Muscle of leg (tissue), 16 donors: ENCODE measurements at places on chromosomes 16 and 17. TPM values are rescaled to one million over a fixed set of nuclear protein-coding genes. Genes with fewer than 3 reads are reported as not detected.

DNA sequence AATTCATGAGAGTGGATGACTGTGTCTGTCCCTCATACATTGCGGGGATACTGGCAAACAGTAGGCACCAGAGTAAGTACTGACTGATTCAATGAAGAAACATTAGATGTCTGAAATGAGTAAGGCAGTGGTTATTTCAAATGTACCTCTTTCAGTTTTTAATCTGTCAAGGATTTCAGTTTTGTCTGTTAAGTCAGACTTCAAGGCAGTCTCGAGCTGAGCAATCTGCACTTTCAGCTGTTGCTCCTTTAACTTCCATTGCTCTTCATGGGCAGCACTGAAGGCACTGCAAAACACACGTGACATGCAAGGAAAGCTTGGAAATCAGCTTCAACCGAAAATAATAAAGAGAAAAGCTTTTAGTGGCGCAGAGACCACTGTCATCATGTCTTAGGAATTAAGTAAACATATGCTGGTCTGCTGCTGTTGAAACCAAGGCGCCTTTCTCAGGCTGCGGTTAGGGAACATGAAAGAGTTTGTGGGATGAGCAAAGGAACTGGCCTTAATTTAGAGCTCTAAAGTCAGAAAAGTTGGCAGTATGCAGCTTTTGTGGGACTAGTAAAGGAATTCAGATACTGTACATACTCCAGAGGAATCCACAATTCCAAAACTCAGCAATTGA is 38.8 kb downstream of the RPGRIP1L start:
- peak; percentile 71 for DNase-seq

GRCh38 chr17:36048066-36048465 is 16.0 kb upstream of the CCL18 start:
- no peak for DNase-seq

DNA sequence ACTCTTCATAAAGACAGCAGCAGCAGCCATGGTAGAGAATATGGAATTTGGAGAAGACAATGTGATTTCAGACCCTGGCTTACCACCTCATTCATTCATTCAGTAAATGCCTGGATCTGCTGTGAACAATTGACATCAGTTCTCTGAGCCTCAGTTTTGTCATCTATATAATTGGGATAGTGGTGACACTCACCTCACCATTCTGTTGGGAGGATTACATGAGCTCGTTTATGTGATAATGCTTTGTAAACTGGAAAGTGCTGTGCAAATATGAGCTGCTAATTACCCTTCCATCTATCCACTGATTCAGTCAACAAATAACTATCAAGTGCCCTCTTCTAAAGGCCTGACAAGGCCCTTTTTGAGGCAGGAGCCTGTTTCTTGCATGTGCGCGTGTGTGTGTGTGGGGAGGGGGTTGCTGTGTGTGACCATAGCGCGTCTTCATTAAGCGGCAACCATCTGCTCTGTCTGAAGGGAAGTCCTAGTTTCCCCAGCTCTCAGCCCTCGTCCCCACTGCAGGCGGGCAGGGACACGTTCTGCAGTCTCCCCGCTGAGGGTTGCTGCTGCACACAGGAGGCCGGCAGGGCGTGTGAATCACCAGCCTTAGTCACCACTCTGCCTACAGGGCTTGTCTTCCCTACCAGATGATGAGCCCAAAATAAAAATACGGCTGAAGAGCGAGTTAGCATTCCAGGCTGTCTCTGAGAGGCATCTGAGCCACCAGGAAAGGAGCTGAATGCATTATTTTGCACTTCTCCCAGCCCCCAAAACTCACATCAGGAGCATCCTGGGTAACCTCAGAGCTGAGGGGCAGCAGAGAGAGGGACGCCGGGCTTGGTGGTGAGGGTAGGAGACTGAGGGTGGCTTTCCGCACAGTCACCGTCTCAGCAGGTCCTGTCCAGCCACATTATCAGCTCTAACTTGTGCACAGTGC is 19.9 kb downstream of the ARL4D start:
- peak; percentile 35 for DNase-seq

DNA sequence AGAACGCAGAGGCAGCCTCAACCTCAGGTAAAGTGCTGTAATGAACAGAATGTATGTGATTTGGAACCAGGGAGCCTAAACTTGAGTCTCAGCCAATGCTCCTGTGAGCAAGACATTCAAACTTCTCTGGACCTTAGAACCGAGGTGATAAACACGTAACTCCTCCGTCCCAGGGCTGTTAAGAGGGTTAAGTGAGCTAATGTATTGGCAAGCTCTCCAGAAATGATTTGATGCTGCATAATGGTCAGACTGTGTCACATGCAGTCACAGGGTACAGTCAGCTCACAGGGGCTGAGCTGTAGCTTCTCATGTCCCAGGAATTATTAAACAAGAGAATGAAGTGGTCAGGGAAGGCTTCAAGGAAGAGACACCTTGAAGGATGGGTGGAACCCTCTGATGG is 10.0 kb upstream of the SLC4A1 start:
- DNase-seq = no peak

DNA sequence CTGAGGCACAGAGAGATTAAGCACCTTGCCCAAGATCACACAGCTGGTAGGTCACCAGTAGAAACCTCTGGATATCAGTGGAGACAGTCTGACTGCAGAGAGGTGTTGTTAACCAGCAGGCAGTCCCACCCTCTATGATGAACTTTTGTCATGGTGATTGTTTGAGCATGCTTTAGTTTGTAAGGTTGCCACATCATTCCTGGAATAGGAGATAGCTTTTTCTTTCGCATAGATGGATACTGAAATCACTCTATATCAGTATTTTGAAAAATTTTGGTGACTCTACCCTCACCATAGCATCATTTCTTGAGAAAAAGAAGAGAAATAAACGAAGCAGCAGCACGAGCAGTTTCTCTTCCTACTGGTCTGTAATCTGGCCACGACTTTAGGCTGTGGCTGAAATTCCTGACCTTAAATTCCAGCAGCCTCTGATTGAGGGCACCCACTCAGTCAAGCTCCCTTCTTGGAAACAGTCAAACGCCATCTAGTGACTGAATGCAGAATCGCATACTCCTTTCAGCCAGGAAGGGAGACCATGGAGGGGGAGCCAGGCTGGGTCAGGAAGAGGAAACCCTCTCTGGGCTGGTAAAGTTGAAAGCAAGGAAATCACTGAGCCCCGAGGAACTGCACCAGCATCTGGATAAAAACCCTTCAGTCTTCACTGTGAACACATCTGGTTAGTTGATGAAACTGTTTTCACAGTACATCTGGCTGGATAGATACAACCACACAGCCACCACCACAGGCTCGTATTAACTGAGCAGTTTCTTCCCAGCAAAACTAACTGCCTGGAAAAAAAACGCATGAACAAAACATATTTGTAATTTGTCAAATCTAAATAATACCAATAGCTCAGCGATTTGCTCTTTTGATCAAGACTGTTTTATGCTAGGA is 108.5 kb upstream of the XYLT1 start:
- peak; percentile 86 for DNase-seq

- DNase-seq = no peak
These were observed 62.0 kb downstream of the IL21R start for GRCh38 chr16:27463741-27464591.

- no peak for DNase-seq
These were observed 64.5 kb downstream of the HS3ST3A1 start for GRCh38 chr17:13537167-13537731.

DNA sequence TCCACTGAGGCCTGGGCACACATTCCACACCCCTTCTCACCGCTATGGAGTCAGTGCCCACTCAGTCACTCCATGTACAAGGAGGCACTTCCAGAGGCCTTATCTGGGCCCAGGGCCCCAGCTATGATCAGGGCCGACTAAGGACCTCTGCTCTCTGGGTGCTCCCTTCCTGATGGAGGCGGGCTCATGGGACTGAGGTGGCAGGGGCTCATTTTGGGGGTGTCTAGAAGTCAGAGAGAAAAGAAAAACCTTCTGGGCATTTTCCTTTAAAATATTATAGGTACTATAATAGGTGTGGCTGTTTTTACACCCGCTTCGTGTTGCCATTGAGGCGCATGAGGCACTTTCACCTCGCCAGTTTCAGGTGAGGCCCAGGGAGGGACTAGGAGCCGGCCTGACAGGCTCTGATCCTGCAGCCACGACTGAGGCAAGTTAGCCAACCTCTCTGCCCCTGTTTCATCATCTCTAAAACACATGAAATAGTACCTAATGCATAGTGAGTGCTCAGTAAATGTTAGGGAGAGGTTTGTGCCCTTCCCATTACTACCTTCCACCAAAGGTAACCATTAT is 14.4 kb downstream of the B9D1 start:
- DNase-seq = no peak

- no peak for DNase-seq
These were observed 38.7 kb downstream of the TIMM22 start for GRCh38 chr17:1035546-1036170.

DNA sequence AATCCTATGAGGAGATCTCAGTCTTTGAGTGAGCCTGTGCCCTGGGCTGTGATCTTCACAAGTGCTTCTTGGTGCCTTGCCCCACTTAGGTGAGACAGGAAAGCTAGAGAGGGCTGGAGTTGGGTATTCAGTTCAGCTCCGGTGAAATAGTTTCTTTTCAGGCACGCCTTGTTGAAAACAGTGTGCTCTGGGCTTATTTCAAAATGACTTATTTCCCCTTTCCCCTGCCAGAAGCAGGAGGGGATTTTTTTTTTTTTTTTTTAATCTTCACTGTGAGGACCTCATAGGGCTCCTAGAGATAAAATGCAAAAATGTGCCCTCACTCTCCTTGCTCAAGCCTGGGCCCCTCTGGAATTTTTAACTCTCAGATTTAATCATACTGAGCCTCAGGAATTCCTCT is 27.2 kb downstream of the MOSMO start:
- no peak for DNase-seq

DNA sequence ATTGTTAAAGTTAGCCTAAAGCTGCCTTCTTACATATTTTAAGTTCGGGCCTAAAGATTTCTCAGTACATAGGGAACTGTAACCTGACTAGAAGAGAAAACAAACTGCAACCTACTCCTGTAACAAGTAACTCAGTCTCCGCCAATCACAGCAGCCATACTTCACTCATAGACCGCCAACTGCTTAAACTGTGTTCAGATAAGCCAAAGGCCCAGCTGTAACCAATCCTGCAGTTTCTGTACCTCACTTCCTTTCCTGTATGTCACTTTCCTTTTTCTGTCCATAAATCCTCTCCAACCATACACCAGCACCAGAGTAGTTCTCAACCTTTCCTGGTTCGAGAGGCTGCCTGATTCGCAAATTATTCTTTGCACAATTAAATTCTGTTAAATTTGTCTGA is 41.5 kb downstream of the GLG1 start:
- no peak for DNase-seq

GRCh38 chr17:61429274-61429673 is 22.9 kb upstream of the TBX4 start:
- no peak for DNase-seq

- no peak for DNase-seq
These were observed 248.0 kb upstream of the GSE1 start for GRCh38 chr16:85365120-85365519.

- DNase-seq = peak; percentile 75
These were observed 8.4 kb downstream of the PRR29 start for GRCh38 chr17:64006361-64007088.

DNA sequence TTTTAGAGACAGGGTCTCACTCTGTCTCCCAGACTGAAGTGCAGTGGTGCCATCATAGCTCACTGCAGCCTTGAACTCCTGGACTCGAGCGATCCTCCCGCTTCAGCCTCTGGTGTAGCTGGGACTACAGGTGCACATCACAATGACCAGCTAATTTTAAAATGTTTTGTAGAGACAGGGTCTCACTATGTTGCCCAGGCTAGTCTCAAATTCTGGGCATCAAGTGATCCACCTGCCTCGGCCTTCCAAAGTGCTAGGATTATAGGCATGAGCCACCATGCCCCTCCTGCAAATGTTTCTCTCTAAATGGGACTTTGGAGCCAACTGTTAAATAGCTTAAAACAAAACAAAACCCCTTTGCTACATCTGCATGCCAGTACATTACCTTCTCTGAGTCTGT is 82.2 kb upstream of the BRD7 start:
- DNase-seq = no peak

GRCh38 chr17:48930435-48930873 is 14.2 kb downstream of the SNF8 start:
- no peak for DNase-seq

GRCh38 chr16:29784901-29785500 is 5.5 kb upstream of the KIF22 start:
- DNase-seq = peak; percentile 63

DNA sequence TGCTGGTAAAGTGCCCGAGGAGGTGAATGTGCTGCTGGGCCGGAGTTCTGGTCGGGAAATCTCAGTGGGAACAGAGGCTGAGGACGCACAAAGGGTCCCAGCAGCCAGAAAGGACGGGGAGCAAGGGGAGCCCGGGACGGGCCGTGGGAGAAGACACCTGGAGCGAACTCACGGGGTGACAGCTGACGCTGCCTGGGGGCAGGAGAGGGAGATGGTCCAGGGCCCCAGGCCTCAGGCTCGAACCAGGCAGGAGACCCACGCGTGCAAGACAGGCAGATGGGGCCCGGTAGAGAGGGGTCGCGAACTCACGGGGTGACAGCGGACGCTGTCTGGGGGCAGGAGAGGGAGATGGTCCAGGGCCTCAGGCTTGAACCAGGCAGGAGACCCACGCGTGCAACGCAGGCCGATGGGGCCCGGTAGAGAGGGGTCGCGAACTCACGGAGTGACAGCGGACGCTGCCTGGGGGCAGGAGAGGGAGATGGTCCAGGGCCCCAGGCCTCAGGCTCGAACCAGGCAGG is 72.9 kb downstream of the METRNL start:
- no peak for DNase-seq

DNA sequence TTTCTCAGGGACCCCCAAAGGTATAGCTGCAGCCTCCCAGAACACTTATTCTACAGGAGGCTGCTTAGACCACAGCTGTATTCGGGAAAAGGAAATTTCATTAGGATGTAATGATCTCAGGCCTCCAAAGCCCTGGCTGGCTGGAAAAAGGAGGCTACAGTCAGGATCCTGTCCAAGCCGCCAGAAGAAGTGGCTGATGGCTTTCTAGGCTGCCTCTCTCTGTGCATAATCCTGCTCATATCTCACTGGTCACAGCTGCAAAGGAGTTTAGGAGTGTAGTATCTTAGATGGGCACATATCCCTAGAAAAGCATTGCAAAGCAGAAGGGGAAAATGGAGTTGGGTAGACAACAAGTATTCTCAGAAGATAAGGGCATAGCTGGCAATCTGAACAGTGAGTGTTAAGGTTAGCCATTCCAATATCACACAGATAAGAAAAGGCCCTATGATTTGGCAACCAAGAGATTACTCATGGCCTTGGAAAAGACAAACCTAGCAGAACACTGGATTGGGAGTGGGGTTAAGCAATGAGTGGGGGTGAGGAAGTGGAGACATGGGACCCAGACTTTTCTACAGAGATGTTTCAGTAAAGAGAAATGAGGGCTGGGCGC is 26.0 kb upstream of the PRKCA start:
- peak; percentile 49 for DNase-seq

- DNase-seq = peak; percentile 86
These were observed 12.0 kb downstream of the MILR1 start for GRCh38 chr17:64460955-64461354.

CPHXL2 gene
- total RNA-seq = not detected

CLDN6 gene
- 0.09 TPM for total RNA-seq

ODAD4 gene
- 0.44 TPM for total RNA-seq
